Activated CD4-positive, alpha-beta T cell treated with anti-CD3 and anti-CD28 coated beads for 1 hour (primary cell): ENCODE measurements at places on chromosomes 6 and 20.

GRCh38 chr6:3032986-3033385 is 33.3 kb downstream of the NQO2 start:
- DNase-seq, result no peak

DNA sequence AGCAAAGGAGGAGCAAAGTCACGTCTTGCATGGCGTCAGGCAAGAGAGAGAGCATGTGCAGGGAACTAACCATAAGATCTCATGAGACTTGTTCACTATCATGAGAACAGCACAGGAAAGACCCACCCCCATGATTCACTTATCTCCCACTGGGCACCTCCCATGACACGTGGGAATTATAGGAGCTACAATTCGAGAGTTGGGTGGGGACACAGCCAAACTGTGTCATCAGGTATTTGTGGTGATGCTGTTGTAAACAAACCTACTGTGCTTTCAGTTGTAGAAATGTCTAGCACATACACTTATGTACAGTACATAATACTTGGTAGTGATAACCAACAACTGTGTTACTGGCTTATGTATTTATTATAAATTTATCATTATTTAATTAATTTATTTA is 128.3 kb downstream of the UTRN start:
- no peak for DNase-seq

- no peak for DNase-seq
These were observed 32.2 kb downstream of the ATP9A start for GRCh38 chr20:51735728-51736600.

DNA sequence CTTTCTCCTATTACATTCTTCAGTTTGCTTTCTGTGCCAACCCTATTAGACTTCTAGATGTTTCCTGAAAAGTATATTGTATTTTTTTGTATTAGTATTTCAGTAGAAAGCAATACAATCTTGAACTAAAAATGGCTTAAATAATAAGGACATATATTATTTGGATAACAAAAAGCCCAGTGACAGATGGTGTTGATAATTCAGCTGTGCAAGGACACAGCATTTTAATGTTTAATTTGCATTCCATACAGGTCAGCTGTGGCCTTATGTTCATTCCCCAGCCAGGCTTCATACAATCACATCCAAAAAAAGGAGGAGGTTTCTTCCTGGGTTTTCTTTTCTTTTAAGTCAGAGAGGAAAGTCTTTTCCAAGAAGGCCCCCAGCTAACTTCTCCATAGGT is 236.9 kb downstream of the CD109 start:
- DNase-seq, result no peak

- DNase-seq, result no peak
These were observed 11.6 kb downstream of the PDSS2 start for GRCh38 chr6:107447663-107448216.

- DNase-seq, result no peak
These were observed 405.3 kb upstream of the HS3ST5 start for GRCh38 chr6:114747995-114748625.

DNA sequence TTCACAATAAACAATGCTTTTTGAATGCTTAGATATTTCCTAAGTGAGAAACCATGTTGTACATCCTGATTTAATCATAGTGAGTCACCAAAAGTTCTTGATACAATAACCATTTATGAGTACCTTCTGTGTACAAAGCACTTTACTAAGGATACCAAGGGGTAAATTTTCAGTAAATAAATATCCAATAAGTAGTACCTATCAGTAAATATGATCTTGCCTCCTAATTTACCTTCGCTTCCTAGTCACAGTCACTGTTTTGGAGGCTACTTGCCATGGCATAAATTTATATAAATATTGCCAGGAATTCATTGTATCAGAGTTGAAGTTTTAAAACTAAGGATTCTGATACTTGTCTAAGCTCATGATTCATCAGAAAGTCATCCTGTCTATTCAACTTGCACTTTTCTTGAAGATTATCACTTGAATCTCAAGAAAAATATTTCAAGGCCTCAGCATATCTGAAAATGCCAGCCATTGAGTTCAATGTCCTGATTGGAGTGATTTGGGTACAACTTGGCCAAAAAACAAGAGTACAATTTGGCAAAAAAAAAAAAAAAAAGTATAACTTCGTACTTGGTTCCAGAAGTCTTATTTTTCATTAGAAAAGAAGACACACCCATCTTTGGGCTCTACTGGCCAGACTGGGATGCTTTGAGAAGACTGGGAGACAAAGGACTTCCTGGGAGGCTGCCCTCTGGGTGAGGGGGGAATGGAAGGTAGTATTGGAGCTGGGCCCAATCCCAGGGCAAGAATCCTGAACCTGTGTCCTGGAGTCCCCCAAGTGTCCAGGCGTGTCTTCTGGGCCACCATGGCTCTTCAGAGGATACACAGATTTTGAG is 32.8 kb downstream of the RAB22A start:
- DNase-seq, result no peak

- DNase-seq, result no peak
These were observed 82.4 kb downstream of the IRF4 start for GRCh38 chr6:473768-474452.
